ENCODE measurements at places on chromosomes 4 and X.

- DNase-seq = peak; percentile 75
Observed at GRCh38 chr4:16225863-16226815, at the start of gene TAPT1. Gene TAPT1 (minus strand): TSS chr4:16226471. CDS start chr4:16226457, 14 bp downstream.

- no peak for DNase-seq
Observed at GRCh38 chrX:18102006-18102405, 118.7 kb downstream of the BEND2 start.

GRCh38 chr4:134201216-134202161, at the start of gene PABPC4L:
Gene PABPC4L (minus strand): TSS chr4:134201789. CDS start chr4:134201019, 770 bp downstream.
- DNase-seq = peak; percentile 80

DNA sequence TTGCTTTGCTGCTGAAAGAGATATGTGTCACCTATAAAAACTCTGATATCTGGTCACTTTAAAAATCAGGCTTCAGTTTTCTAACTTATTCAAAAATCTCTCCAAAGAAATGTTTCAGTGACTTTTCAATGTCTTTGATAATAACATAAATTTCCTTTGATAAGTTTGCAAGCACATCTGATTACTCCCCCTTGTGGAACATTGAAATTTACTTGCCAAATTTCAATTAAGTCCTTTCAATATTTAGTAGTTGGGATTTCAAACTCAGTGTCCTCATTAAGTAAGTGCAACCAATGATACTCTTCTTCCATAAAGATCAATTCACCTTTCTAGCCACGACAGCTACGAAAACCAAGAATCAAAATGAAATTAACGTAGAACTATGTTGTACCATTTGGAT, 151.3 kb upstream of the FAM47C start:
- DNase-seq = no peak

DNA sequence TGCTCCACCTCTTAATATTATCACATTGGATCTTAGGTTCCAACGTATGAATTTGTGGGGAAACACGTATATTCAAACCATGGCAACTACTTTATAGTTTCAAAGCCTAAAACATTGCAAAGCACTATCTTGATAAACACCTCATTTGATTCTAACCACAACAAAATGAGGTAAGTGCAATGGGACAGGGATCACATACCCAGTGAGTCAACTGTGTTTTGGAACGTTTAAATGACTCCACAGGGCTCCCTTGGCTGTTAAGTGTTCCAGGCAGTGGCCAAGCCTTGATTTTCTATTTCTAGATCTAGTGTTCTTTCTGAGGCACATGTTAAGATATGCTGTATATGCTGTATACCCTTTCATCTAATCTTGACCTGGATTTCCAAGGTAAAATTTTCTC, 54.5 kb upstream of the C1QTNF7 start:
- DNase-seq = no peak

- DNase-seq = peak; percentile 41
Observed at GRCh38 chr4:174210952-174211490, 72.4 kb downstream of the FBXO8 start.

- DNase-seq = peak; percentile 41
Observed at GRCh38 chr4:186144946-186145569, 40.6 kb downstream of the FAM149A start.

DNA sequence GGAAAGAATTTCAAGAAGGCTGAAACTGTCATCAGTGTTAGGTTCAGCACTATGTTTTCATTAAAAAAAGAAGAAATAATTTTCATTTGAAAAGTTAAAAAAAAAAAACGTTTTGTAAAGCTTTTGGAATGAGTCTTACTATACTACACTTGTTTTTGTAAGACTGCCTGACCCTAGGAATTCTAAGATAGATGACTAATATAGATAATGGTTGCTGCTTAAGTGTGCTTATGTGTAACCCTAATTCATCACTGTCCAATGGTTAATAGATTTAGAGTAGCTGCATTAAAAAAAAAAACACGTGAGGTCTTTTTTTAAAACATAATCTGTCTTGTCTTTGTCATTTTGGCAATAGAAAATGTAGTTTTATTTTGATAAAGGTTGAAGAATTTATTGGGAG, 323.2 kb downstream of the IL1RAPL1 start:
- DNase-seq = peak; percentile 11

DNA sequence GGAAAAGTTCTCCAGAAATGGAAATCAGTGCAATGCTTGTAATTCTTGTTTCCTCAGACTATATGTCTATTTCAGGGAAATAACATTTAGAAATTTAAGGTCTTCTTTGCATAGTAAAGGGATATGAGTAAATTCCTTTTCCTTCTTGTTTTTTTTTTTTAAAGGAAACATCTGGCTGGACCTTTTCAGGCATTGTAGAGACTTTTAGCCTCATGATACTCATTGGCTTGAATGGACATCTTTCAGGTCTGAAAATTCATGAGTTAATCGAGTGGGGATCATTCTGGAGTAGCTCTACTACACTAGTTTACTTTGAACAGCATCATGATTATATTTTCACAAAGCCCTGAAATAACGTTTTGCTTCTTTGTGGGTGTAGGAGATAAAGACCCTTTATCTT, 88.6 kb upstream of the CBLL2 start:
- DNase-seq = no peak

DNA sequence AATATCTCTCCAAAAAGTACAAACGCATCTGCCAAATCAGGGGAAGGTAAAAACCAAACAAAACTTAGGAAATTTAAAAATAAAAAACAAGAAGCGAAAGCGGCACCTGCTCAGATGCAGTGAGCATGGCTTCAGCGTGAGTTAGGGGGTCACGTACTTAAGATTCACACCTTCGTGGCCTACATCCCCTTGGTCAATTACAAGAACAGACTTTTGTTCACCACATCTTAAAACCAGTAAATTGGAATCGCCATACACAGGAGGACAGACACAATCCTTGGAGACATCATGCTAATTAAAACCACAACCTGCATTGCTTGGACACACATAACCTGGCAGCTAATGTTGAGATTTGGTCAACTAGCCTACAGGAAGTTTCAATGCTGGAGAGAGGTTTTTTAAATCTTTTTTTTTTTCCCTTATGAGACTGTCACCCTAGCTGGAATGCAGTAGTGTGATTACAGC, 12.5 kb upstream of the SEL1L3 start:
- no peak for DNase-seq

GRCh38 chr4:105627620-105628019, 75.2 kb downstream of the ARHGEF38 start:
- no peak for DNase-seq

DNA sequence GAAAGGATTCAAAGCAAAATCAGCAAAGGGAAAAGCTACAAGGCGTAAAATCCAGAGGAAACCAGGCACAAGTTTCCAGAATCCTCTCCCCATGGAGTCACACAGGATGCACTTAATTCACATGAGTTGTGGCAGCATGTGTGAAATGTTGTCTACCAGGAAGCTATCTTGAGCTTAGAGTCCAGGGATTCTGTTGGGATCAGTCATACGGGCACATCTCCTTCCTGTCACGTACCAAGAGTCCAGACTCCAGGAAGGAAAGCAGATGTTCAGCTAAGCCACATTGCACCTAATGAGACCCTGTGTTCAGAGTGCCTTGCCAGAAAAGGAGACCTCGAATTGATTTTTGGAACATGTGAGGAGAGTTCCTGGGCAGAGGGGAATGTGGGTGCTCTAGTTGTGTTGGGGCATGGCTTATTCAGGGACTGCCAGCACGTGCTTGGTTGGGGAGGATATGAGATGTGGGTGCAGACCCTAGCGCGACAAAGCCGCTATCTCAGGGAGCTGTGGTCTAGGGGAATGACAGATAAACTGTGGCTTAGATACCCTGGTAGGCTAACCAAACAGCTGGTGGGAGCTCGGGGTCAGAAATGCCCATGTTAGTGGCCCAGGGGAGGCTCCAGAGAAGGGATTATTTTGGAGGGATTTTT, 70.0 kb downstream of the EVC start:
- DNase-seq = peak; percentile 97

GRCh38 chrX:103628386-103629317, at the start of gene TCEAL1:
Gene TCEAL1 (plus strand): TSS chrX:103628975. CDS start chrX:103629917, 942 bp downstream.
- peak; percentile 48 for DNase-seq

DNA sequence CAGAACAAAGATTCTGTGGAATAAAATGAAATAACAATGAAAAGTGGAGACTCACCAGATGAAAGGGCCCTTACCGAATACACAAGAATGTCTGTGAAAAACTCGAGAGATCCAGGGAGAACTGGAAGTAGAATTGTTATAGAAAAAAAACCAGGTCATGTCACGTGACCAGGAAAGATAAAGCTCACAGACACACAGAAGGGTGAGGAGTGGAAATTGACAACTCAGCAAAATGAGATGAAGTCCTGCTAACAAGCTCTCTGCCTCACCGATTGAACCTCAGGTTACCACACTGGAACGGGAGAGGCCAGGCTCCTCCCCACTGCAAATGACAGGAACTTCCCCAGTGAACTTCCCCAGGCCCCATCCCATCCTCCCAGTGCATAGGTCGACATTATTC, 1618.0 kb upstream of the PCDH10 start:
- no peak for DNase-seq

DNA sequence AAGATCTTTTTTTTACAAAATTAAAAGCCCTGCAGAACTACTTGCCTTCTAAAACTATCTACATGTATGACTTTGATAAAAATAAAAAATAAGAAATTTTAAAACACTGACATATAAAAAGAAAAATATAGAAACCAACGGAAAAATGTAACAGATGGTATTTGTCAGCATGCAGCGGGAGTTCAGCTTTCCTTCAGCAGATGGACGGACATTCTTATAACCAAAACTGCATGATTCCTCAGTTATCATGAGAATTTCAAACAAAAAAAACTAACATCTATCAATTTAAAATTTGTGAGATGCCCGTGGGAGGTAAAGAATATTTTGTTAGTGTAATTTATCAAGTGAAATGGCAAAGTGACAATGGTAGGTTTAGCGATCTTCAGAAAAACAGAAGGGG, 23.2 kb downstream of the RWDD4 start:
- no peak for DNase-seq

DNA sequence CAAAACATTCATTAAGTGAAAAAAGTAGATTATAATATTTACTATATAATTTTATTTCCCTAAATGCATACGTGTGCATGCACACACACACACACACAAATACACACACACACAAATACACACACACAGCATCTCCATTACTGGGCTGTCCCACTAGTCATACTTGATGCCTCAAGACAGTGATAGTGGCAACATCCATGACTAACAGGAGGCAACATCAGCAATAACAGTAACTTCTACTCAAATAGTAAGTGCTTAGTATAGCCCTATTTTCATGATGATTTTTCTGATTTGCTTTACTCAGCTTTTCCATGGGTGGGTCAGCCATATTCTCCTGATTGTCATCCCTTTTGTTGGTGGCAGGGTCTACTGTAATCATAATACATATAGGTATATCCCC, 325.9 kb upstream of the TEX13C start:
- DNase-seq = no peak

GRCh38 chr4:8228319-8229250, 29.5 kb downstream of the SH3TC1 start:
- DNase-seq = peak; percentile 77

- no peak for DNase-seq
Observed at GRCh38 chr4:3262208-3263052, 13.5 kb downstream of the MSANTD1 start.
